ENCODE measurements at places on chromosomes 4 and X.
A peak's percentile ranks its signal among the peaks of the same experiment; 100 is the strongest.

- no peak for DNase-seq
Measured at GRCh38 chr4:152103181-152103901, 342.5 kb upstream of the GATB start.

DNA sequence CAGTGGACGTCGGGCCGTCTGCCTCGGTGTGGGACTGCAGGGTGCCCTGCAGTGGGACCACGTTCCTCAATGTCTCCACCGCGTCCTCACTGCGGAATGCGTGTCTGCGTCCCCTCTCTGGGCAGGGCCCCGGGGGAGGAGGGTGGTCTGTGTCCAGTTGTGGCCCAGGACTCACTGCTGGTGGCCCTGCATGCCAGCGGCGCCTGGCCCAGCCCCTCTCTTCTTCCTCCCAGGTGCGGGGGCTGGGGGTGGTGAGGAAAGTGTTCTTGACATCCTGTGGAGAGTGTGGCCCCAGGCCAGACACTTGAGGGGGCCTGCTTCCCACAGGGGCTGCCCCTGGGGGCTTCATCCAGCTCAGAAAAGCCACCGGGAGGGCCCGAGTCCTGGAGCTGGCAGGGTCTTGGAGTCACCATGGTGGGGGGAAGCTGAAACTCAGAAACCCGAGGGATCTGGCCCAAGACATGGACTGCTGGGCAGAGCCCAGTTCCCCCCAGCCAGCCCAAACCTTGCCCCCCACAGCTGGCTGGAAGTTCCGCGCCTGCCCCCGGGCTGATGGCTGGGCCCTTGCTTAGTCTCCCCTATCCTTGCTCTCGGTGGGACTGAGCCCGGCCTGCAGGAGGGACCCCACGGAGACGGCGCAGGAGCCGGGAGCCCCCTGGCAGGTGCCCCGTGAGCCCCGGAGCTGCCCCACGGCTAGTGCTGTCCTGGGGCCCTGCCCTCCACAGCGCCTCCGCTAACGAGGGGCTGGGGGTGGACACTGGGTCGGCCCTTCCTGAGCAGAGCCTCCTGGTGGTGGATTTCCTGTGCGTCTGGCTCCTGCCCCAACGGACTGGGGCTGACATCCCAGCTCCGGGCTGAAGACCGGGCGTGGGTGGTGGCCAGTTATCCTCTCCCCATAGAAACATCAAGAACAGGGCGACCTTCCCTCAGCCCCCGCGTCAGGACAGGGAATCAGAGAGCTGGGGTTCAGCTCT lies 2.9 kb downstream of the DOK7 start:
- DNase-seq, result no peak

- DNase-seq, result no peak
Measured at GRCh38 chrX:130321550-130321949, 18.2 kb upstream of the SLC25A14 start.

GRCh38 chr4:1053080-1053661 lies 41.7 kb downstream of the FGFRL1 start:
- DNase-seq, result peak; percentile 20

GRCh38 chrX:127276326-127276725 lies 456.8 kb downstream of the PRR32 start:
- no peak for DNase-seq

DNA sequence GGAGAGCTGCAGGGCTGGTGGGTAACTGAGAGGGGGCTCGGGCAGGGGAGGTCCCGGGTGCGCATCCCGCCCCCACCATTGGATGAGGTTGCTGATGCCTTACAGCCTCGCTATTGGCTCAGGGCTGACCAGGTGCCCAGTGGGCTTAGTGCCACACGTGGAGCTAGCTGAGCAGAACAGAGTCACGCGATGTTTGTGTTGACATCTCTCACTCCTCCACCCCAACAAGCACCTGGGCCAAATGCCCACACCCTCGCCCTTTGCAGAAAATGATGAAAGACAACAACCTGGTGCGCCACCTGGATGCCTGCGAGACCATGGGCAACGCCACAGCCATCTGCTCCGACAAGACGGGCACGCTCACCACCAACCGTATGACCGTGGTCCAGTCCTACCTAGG lies 31.8 kb downstream of the ATP2B3 start:
- DNase-seq, result no peak

DNA sequence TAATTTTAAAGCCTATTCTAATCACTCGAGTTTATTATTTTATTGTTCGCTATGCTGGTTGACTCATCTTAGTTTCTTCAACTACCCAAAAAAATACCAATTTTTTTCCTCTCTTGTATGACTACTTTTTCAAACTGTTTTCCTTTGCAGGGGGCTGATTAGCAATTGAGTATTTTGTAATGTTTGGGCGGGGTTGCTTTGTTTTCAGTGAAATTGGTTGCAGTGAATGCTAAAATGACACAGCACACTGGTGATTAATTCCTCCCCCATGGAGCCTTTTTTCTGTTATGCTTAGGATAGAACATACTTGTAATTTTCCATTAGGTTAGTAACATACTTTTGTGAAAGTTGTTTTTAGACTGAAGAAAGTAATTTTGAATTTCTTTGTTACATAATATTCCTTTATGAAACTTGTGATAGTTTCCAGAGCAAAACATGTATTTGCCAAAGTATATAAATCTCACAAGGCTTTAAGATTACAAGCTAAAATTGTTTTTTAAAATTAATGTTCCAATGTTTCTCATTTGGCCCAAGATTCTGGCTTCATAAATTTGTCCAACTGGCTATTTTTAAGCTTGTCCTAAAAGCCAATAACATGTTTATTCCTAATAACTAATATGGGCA lies 120.4 kb downstream of the CHIC1 start:
- DNase-seq, result peak; percentile 3

DNA sequence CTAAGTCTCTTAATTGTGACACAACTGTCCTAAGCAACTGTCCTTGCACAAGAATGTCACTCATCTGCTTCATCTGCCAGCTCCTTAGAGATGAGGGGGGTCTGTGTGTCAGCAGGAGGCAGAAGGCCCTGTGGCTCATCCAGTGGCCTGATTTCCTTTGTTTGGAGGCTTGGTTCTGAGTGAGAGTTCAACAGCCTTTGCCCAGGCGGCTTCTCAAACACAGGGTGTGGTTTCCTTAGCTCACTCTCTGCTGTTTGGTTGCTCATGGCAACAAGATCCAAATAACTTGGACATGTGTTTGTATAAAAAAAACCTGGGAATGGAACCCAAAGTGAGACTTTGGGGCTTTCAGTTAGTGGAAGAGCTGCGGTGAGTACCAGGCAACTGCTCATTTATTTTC lies 46.6 kb downstream of the MAP7D3 start:
- peak; percentile 66 for DNase-seq

DNA sequence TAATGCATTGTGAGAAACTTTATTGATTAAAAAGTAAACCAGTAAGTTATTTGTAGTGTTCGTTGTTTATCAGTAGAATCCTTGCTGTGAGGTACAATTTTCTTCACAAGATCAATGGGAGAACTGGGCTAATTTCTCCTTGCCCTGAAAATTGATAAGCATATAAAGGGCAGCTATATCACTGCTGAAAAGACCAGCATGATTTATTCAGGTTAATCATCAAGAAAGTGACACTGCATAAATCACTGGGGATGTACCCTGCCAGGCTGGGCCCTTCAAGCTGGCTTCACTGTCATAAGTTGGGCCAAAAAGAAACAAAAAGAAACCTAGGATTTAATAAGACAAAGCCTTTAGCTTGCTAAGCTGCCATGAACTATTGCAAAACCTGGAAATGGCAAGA lies 746.7 kb downstream of the STPG2 start:
- no peak for DNase-seq

- DNase-seq, result no peak
Measured at GRCh38 chrX:66163447-66163846, 600 bp upstream of the HEPH start.

DNA sequence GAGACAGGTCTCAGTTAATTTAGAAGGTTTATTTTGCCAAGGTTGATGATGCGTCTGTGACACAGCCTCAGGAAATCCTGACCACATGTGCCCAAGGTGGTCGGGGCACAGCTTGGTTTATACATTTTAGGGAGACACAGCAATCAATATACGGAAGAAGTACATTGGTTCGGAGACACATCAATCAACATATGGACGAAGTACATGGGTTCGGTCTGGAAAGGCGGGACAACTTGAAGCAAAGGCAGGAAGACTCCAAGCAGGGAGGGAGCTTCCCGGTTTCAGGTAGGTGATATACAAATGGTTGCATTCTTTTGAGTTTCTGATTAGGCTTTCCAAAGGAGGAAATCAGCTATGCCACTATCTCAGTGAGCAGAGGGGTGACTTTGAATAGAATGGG lies 225.2 kb upstream of the ZFP42 start:
- no peak for DNase-seq

DNA sequence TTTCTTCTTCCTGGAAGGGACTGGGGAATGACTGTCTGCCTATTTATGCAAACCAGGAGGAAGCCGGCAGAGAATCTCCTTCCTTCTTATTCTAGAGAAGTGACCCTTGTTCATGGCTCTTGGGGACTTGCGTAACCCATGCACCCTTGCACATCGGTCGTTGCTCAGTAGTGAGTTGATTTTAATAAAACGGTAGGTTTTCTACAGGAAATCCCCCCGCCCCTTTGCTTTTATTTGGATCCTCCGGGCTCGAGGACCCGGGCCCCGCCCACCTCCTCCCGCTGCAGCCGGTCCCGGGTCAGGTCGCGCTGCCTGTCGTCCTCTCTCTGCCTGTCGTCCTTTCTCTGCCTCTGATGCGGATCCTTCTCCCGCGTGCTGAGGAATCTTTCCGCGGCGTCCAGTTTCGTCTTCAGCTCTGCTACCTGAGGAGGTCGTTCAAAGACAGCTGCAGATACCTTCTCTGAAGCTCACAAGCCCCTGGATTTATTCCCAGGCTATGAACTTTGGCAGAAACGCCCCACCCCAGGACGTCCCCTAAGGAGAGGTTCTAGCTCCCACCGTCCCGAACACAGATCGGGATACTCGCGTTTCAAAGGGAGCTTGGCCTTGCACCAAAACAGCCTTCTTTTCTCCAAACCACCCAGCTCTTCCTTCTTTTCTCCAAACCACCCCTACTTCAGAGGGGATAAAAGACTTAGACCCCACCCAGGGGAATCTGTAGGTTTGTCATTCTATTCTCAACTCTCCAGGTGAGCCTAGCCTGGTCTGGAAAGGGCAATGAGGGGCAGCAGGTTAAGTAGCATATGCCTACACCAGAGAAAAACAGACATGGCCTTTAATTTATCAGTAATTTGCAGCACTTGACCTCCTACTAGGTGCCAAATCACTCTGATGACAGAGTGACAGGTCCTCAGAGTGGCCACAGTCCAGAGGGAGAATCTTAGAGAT lies 7.0 kb downstream of the TNIP3 start:
- DNase-seq, result peak; percentile 36

DNA sequence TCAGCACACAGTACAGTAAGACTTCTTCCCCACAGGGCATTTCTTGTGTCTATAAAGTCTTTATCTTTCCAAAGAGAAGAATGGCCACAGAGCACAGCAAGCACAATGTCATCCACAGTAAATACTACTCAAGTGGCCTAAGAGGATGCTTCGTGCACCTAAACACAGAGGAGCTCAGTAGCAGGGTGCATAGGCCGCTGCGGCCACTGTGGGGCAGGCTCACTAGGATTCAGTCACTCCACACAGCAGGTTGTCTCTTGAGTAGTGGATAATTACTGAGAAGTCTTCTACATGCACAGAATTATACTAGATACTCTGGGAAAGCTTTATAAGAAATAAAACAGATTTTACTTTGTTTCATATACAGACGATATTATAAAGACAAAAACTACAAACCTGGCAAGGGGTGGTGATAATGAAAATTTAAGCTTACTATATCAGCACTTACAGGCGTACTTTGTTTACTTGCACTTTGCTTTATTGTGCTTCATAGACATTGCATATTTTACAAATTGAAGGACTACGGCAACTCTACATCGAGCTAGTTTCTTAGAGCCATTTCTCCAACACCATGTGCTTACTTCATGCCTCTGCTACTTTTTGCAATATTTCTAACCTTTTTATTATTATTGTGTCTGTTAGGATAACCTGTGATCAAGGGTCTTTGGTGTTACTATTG lies 78.5 kb downstream of the PRDM5 start:
- DNase-seq, result no peak

GRCh38 chrX:63784346-63784901 lies 590 bp downstream of the ARHGEF9 start:
- no peak for DNase-seq

- DNase-seq, result peak; percentile 97
Measured at GRCh38 chrX:13397878-13398818, 78.3 kb upstream of the ATXN3L start.

DNA sequence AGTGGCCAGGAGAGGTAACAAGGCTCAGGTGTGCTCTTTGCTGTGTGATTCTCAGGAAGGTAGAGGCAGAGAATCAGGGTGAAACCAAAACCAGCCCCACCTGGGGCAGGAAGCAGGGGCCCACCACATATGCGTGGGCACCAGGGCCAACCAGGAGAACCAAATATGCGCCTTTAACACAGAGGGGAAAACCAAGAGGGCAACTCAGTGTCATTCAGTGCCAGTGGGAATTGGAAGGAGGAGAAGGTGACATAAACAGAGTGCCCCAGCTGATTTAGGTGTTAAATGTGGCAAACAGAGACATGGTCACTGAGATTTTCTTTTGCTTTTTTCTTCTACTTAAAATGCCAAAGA lies 106.8 kb upstream of the MAMLD1 start:
- no peak for DNase-seq

- no peak for DNase-seq
Measured at GRCh38 chr4:17722356-17722700, 59.1 kb downstream of the FAM184B start.

GRCh38 chrX:13750812-13751211 lies 16.3 kb downstream of the OFD1 start:
- no peak for DNase-seq

GRCh38 chr4:106245176-106245575 lies 70.8 kb downstream of the TBCK start:
- DNase-seq, result no peak

DNA sequence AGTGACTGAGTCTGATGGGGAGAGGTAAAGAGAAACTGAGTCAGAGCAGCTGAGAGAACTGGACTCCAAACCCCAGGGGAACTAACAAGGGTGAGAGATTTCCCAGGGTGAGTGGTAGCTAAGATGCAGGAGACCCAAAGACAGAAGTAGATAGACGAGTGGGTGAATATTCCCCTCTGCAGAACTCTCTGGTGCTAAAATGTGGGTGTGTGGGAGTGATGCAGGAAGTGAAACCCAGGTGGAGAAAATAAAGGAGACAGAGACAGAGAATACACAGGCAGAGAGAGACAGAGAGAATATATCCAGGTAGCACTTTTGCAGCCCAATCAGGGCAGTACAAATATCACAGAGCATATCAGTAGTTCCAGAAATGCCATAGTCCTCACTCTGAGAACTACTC lies 212.5 kb upstream of the ZIC3 start:
- DNase-seq, result no peak
